ENCODE measurements at places on chromosomes 7 and 10.

DNA sequence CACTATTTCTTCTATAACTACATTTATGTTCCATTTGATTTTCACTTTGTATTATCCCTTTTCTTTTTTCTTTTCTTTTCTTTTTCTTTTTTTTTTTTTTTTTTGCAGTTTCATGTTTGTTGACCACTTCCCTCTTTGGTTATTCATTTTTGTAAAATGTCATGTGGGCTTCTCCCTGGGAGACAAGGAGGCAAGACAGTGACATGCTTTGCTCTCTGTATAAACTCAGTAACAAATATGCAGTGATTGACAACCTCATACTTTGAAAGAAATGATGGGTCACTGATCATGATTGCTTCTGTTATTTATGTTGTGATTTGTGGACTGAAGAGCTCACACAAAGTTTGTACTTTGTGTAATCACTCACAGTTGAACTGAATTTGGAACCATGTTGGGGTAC is 90.2 kb upstream of the ABI1 start:
- no peak for DNase-seq

DNA sequence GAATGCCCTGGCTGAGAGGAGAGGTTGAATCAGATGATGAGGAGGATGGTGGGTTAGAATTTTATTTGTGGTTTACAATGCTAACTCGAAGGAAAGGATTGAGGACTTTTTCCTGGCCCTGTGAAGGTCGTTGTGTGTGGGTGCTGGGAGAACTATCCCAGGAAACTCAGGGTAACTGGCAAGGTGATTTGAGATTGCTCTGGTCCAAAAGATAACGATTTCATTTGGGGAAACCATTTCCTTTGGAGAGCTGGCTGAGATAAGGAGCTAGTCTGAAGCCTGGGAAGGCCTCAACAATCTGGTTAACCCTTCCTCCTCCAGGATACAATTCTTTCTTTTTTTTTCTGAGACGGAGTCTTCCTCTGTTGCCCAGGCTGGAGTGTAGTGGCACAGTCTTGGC is 33.0 kb downstream of the HK1 start:
- DNase-seq = no peak

- no peak for DNase-seq
Measured at GRCh38 chr10:54441275-54441674, 359.8 kb downstream of the PCDH15 start.

DNA sequence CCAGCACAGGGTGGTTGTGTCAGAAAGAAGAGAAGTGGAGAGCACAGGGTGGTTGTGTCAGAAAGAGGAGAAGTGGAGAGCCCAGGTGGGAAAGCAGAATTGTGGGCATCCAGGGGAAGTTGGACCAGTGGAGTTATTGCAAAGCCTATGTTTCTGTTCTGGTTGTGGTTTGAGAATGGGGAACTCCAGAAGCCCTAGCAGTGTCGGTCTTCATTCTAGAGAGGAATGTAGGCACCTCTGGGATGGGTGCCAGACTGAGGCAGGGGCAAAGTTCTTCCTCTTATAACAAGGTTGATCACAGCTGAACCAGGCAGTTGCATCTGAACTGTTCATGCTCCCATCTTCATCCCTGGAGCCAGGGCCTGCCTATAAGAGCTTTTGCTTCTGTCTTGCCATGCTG is 954 bp downstream of the FSCN3 start:
- DNase-seq = no peak

- DNase-seq = no peak
Measured at GRCh38 chr7:107917763-107918651, 27.0 kb downstream of the DLD start.

DNA sequence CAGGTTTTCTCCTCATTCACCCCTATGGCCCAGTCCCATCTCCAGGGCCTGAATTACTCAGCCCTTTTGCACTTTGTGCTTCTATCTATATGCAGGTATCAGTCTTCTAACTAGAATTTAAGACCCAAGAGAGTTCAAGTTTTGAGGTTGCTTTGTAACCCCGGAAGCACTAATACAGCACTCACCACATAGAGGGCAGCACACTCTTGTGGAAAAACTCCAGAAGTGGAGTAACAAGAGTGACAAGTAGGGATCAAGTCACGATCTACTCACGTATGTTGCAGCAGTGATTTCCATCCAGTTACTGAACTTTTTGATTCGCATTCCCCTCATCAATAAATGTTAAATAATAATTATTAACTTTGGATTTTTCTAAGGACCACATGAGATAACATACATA is 151.0 kb downstream of the CHCHD3 start:
- DNase-seq = no peak

DNA sequence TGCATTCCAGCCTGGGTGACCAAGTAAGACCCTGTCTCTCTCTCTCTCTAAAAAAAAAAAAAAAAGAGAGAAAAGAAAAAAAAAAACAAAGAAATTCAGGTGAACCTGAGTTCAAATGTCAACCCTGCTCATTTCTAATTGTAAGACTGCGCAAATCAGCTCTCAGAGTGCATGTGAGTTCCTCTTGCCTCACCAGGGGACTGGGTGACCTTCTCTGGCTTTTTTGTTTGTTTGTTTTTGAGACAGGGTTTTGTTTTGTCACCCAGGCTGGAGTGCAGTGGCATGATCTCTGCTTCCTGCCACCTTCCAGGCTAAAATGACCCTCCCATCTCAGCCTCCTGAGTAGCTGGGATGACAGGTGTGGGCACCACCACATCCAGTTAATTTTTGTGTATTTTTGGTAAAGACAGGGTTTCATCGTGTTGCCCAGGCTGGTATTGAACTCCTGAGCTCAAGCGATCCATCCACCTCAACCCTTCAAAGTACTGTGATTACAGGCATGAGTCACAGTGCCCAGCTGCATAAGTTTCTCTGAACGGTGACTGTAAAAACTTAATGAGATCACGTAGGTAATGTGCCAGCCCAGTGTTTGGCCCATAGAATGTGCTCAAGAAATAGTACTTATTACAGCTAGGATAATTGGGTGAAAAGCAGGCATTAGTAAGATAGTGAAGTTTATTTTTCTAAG is 45.3 kb upstream of the BAMBI start:
- no peak for DNase-seq

GRCh38 chr7:39433550-39433949 is 132.7 kb upstream of the YAE1 start:
- DNase-seq = no peak

- DNase-seq = no peak
Measured at GRCh38 chr10:297567-297966, 162.3 kb downstream of the ZMYND11 start.

DNA sequence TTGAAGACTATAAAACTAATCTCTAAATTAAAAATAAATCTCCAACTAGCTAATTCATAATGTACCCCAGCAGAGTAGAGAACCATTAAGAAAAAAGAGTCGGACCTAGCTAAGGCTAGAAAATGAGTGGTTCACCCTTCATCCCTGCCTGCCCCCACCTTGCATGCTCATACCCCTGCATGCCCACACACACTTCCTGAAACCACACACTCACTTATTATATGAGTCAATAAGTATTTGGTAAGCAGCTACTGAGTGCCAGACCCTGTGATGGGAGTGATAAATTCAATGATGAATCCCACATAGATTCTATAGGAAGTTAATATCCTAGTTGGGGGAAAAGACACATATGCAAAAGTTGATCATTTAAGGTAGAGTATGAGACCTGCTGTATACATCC is 152.9 kb upstream of the INHBA start:
- DNase-seq = no peak

- no peak for DNase-seq
Measured at GRCh38 chr7:156049366-156049765, 237.1 kb upstream of the SHH start.

DNA sequence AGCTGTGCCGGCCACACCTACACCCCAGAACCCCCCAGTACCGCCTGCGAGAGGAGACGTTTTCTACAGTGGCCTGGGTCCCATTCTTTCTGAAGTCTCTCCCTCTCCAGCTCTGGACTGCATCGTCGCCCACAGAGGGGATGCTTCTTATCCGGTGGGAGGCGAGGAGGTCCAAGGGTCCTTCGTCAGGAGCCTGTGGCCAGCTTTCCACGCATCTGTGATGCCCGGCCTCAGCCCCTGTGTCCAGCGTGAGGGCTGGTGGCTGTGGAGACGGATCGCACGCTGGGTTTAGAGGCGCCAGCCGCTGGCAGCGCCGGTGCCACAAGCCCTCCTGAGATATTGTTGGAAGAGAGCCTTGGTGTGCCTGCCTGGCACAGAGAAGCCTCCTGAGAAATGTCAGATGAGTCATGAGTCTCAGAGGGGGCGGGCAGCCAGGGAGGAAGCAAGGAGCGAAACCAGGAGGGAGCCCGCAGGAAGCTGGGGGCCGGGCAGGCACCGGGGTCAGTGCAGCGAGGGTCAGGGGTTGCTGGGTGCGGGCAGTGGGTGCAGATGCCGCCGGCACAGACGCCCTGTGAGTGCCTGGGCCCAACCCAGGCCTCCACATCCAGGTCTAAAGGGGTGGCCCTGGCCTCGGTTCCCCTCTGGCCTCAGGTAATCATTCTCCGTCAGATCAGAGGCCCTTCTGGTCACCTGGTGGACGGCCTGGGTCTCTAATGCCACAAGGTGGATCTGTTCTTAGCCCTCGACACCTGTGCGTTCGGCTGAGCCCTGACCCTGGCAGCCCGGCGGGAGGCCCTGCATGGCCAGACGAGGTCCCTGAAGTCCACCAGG is 86.0 kb upstream of the DIP2C start:
- DNase-seq = no peak
